Stimulated activated CD4-positive, alpha-beta T cell treated with anti-CD3 and anti-CD28 coated beads, Interleukin-1b, Interleukin-23, amount 100 ng/mL, for 4 hours (primary cell): ENCODE measurements at places on chromosomes 6 and 20.

GRCh38 chr6:38714239-38715015, 684 bp upstream of the DNAH8 start:
- DNase-seq = no peak

GRCh38 chr20:62323980-62324906, 21.4 kb downstream of the ADRM1 start:
- no peak for DNase-seq

DNA sequence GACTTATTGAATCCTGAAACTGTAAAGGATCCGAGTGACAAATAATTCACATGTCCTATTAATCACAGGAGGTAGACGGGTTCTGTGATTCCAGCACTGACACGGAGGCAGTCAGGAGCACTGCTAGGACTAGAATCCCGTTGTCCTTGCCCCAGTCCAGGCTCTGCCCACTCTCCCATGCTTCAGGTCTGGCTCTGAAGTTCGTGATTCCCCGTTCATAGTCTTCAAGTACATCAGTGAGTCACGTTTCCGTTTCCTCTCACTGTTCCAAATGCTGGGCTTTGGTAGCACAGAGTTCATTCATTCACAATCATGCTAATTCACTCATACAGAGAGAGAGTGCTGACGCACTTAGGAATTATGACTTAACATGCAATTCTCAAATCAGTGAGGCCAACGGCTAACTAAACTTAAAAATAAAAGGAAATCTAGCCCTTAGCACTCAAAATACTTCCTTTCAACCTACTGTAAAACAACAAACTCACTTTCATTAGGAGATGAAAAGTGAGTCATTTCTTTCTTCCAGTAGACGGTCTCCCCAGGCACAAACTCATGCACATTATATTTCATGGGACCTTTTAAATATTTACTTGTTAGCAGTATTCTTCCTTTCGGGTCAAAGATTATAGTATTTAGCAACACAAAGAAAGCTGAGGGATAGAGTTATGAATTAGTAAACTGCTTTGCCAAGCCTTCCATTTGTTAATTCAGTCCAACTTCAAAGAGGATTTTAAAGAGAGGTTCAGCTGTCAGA, 94.0 kb upstream of the NHSL1 start:
- peak; percentile 7 for DNase-seq

DNA sequence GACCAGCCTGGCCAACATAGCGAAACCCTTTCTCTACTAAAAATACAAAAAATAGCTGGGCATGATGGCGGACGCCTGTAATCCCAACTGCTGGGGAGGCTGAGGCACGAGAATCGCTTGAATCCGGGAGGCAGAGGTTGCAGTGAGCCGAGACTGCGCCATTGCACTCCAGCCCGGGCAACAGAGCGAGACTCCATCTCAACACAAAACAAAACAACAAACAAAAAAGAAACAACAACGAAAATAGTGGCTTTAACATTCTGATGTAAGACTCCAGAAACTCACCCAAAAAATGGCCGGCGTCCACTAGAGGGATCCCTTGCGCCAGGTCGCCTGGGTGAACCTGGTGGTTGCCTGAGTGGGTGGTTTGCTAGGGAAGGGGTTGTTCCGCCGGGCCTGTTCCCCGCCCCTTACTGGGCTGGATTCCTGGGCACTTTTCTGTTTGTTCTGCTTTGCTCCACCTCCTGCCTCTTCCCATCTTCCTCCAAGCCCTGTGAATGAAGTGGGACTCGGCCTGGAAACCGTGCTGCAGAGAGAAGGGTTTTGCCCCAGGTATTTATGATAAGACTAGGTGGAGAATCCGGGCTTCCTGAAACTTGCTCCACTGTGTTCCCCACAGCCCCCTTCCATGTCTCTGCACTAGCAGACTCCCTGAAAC, 1.5 kb downstream of the PABPC1L start:
- DNase-seq = peak; percentile 37

- DNase-seq = no peak
These were observed 93.9 kb upstream of the CITED2 start for GRCh38 chr6:139468178-139468819.

GRCh38 chr6:3805448-3806123, 43.6 kb upstream of the FAM50B start:
- DNase-seq = no peak

DNA sequence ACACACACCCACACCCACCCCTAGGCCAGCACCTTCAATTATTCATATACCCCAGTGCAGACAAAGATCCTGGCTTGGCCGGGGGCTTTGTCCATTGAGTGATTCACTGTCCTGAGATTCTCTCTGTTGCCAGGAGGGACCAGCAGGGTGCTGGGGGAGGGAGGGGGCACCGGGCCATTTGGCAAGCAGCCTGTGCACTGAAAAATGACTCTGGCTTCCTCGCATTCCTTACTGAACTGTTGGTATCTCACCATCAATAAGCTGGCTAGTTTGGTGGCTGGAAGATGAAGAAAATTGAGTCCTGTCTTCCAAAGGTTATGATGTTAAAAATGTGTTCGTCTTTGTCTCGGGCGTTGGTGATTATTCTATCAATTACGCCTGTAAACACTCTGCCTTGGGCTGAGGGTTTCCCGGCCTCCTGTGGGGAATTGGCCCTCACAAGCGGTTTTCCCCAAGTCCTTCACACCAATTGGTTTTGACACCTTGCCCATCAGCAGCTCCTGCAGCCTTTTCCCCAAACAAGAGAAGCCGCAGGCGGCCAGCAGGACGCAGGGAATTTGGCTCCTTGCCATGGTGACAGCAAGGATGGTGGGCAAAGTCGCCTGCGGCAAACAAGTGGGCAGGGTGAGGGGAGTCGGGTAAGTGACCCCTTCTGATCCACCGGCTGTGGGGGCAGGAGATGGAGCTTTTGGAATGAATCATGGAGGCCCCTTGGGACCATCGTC, 4.9 kb downstream of the VSTM2L start:
- no peak for DNase-seq

DNA sequence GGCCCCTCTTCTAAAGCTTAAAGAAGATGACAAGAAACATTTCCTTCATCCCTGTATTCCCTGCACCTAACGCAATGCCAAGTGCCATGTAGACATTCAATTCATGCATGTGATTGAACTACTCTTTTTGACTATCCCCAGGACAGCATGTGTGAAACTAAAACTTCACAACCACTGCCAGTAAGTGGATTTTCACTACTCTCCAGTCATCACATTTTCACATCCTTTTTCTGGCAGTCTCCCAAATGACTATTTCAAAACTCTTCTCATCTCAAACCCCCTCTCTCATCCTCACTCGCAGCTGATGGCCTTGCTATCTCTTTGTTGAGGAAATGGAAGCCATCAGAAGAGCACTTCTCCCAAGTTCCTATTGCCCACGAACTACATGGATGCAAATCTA, 122.6 kb downstream of the OPRM1 start:
- no peak for DNase-seq

GRCh38 chr20:34525342-34525708, 9.1 kb downstream of the DYNLRB1 start:
- no peak for DNase-seq

- no peak for DNase-seq
These were observed 188.2 kb upstream of the QKI start for GRCh38 chr6:163226181-163226835.

DNA sequence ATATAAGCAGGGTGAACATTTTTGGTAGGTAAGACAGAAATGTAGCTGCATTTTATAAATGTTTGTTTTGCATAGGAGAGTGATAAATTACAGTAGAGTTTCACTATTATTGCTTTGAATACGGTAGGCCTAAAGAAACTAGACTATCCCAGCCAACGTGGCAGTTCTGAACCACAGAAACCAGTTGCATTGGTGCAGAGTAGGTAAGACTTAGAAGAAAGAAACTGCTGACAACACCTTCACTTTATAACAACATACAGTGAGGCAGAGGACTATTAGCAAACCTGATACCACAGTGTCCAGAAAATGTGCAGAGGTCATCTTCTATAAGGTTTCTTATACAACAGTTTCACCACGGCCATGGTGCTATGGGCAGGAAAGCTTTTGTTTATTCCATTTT, 566.1 kb downstream of the KIF16B start:
- no peak for DNase-seq

- no peak for DNase-seq
These were observed 38.4 kb downstream of the BMP5 start for GRCh38 chr6:55836945-55837344.

GRCh38 chr6:139839506-139840156, 465.2 kb upstream of the CITED2 start:
- DNase-seq = no peak

DNA sequence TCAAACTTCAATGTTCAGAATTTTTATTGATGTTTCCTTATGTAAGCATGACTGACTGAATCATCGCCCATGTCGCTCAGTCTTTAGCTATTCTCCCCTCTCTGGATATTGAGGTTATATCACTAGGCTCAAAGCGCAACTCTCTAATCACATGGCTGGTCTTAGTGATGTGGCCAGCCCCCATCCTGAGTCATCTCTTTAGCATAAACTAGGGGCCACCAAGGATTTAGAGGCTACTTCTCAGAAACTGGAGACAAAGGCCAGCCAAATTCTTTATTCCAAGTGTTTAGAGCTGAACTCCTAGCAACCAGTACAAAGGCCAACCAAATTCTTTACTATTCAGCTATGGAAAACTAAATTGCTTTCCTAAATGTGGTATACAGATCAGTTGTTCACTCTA, 61.4 kb downstream of the FAM135A start:
- no peak for DNase-seq

DNA sequence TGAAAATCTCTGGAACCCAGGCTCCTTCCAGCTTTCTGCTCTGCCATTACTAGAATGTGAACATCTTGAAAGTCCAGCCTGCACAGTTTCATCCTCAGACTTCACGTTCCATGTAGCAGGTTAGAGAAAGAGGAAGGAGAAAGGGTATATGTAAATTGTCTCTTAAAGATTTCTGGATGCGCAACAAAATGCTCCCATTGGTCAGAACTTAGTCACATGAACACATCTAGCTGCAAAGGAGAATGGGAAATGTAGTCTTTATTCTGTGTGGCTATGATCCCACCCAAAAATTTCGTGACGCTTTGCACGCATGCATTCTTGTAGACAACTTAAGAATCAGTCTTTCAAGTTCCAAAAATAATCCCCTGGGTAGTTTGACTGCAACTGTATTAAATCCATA, 46.4 kb upstream of the CHD6 start:
- DNase-seq = no peak

- no peak for DNase-seq
These were observed 15.8 kb upstream of the MAP7 start for GRCh38 chr6:136566007-136566487.

- DNase-seq = no peak
These were observed 124.1 kb upstream of the LOC128125822 start for GRCh38 chr6:63448229-63448628.

- DNase-seq = no peak
These were observed 331.8 kb downstream of the HACE1 start for GRCh38 chr6:104527761-104528415.

DNA sequence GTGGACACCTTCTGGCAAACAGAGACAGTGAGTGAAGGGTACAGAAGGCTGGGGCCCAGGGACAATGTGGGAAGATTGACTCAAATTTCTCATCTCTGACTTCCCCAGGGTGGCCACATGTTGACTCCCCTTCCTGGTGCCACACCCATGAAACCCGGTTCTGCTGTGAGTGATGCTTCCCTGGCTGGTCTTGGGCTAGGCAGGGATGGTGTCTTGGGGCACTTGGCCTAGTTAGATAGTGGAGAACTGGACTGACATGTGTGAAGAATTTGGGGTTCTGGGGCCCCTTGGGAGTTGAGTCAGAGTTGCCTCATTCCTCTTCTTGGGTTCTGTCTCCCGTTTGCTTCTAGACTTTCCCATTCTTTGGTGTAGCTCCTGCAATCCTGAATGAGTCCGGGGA, 34.2 kb downstream of the GSS start:
- DNase-seq = no peak

DNA sequence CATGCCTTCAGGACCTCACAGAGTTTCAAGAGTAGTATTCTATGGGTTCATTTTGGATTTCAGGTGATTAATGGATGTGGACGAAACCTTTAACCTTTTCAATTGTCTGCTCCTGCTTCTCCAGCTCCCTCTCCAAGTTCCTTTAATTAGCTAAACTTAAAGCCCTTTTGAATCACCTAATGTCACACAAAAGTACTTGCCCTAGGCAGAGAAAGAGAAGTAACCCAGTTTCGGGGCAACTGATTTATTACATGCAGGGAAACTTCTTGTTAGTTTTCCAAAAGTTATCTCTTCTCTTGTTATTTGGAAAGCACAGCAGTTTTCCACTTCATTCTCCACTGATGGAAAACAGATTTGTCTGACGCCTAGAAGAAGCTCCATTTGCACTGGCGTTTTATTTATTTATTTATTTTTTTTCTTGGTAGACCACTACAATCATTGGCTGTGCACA, 407.7 kb upstream of the JARID2 start:
- no peak for DNase-seq

GRCh38 chr6:74785236-74785635, 420.6 kb downstream of the COL12A1 start:
- DNase-seq = no peak

GRCh38 chr6:35703554-35703953, 14.8 kb upstream of the FKBP5 start:
- no peak for DNase-seq

DNA sequence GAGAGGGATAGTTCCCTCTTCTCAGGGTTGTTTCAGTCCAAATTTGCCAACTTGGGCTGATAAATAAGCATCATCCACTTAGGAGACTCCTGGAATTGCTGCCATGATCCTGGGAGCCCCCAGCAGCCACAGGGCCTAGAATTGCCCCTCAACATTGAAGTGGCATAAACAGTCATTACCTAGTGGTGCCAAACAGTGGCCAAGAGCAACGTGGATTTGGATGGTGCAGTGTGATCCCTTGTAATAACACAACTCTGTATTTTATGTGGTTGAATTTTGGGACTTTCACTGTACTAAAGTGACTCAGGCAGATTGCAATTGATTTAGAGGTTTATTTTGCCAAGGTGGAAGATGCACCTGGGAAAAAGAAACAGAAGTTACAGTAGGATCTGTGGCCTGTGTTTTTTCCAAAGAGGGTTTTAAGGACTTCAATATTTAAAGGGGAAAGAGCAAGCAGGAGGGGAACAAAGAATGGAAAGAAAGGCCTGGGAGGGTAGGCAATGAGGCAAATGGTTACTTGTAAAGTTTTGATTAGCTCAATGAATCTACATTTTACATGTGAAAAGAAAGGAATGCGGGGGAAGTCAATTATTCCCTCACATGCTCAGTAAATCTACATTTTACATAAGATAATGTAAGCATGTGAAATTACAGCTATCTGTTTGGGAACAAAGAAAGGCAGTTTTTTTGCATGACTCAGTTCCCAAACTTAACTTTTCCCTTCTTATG, 168.0 kb upstream of the NOX3 start:
- DNase-seq = no peak

GRCh38 chr6:81485395-81485794, 267.1 kb downstream of the TENT5A start:
- DNase-seq = no peak

GRCh38 chr20:10793766-10794165, 120.0 kb upstream of the JAG1 start:
- no peak for DNase-seq
